GOT3 (cell line): ENCODE measurements at places on chromosomes 2 and 18.

DNA sequence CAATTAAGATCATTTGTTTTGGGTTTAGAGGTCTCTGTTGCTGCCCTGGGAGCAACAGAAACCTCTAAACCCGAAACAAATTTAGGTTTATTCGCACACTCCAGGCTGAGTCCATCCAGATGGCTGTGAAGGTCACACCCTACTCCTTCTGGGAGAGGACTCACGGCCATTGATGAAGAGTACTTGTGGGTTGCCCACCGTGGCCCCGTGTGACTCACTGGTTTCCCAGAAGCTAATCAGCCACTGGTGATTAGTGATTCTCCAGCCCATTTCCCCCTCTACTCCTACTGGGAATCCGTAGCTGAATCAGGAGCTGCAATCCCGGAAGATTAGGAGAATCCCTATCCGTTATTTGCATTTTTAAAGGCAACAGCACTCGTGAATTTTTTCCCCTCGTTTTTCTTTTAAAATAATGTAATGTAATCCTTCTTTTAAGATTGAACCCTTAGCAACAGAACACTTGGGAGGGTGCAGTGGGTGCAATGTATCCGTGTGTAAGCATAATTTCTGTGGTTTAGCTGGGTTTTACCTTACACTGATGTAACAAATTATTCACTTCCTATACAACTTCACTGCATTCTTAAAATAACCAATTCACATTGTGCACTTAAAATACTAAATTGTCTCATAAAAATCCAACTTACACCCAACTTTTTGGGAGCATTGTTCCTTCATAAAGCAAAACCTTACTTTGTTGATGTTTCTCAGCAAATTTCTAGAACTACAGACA, 27.5 kb upstream of the EPAS1 start:
- DNase-seq = no peak

GRCh38 chr2:61117534-61117933, 44.5 kb upstream of the C2orf74 start:
- DNase-seq = no peak

DNA sequence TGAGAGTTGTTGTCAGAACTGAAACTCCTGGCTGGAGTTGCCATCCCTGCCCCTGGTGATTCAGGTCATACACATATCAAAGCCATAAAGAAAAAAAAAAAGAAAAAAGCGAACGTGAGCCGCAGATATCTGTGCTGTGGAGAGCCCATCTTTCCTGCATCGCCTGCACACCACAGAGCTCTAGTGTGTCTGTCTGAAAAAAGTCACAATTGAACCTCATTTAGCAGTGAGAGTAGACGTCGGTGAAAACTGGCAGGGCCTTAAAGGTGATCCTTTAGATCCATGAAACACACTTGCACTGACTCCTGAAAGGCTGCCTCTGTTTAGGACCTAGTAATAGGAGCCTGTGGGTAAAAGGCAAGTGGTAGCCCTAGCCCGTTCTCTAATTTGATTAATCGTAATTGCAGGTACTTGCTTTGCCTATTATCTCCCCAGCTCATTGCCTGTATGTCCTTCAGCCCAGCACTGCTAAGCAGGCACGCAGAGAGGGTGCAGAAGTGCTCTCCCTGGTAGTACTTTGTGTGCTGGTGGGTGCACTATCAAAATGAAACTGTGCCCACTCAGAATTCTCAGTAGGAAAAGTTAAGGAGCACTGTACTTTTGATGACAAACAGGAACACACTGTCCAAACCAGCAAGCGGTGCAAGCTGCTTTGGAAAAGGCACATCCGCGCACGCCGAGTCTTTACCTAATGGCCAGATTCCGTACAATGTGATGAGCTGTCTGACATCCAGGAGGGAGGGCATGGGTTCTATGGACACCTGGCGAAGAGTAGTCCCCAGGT, 103.5 kb upstream of the ASB18 start:
- no peak for DNase-seq

- no peak for DNase-seq
These were observed 114.3 kb upstream of the MCFD2 start for GRCh38 chr2:47029737-47030524.

DNA sequence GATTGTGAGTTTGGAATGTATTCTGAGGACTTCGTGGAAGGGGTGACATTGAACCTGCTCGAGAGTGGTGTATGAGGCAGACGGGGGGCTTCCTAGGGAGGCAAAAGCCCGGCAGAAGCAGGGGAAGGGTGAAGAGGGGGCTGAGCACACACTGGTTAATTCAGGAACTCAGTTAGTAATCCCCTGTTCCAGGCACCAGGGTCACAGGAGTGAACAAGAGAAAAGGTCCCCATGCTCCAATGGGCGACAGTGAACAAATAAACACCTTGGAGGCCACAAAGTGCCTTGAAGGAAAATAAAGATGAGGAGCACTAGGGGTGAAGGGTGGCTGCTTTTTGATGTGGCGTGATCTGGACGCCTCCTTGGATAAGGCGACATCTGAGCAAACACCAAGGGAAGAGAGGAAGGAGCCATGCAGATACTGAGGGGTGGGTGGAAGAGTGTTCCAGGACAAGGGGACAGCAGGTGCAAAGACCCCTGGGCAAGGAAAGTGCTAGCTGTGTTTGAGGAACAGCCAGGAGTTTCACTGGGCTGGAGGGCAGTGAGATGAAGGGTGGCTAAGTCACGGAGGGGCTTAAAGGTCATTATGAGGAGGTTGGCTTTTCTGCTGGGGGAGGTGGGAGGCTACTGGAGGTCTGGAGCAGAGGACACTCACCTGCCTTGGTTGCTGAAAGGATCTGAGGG, 26.7 kb upstream of the ASB18 start:
- DNase-seq = no peak

- no peak for DNase-seq
These were observed 33.6 kb downstream of the KIDINS220 start for GRCh38 chr2:8803658-8804379.

DNA sequence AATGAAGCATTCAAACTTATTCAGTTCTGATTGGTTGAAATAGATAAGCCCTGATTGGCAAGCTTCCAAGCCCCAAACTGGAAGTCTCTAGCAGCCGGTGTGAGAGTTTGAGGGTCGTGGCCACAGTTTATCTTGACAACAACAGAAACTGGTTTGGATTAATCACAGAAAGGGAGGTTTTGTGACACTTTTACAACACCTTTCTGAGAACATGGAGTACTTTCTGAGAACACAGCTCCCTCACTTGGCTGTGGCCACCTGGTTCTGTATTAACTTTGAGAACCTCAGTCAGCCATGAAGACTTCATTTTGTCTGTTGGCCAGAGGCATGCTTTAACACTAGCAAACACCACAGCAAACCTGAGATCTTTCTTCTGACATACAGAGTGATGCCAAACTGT, 280.7 kb upstream of the VWC2L start:
- no peak for DNase-seq

- no peak for DNase-seq
These were observed 76.9 kb downstream of the MYO1B start for GRCh38 chr2:191321861-191322662.
